ENCODE measurements at places on chromosomes 12 and 14.

GRCh38 chr14:68476212-68477109, 316.4 kb downstream of the ZFP36L1 start:
- DNase-seq = no peak

- DNase-seq = no peak
Observed at GRCh38 chr14:60649875-60650372, 647 bp upstream of the SIX1 start.

DNA sequence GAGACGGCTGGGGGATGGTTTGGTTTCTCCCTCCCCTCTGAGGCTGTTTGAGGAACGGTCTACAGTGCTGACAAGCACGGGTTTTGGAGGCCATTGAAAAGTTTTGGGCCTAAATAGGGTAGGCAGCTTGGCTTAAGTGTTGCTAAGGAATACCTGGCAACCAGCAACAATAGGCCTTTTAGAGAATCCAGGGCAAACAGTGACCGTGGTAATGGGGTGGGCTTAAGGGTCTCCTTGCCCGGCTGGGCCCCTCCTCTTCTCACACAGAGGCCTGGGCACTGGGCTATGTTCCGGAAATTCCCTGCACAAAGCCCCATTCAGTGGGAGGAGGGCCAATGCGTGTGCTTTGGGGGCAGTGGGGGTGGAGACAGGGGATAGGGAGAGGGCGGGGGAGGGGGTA, 55.4 kb downstream of the ASCL1 start:
- DNase-seq = no peak

GRCh38 chr14:29861996-29862395, 65.7 kb downstream of the PRKD1 start:
- no peak for DNase-seq

DNA sequence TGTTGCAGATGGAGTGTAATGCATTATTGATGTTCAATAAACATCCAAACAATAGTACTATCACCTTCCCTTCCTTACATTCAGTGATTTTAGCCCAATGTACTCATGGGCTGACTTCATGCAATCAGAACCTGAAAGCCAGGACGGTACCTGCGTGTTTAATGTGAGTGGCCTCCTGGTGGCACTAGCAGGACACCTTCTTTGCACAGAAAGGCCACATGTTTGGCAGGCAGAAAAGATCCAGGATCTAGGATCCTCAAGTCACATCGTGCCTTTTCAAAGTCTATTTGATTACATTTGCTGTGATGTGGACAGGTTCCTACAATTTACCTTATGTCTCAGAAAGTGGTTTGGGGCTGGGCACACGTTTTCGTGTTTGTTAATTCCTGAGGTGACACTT, 82.9 kb downstream of the NEDD1 start:
- DNase-seq = no peak

- DNase-seq = no peak
Observed at GRCh38 chr12:2344476-2344875, 291.7 kb downstream of the CACNA1C start.

GRCh38 chr12:106311139-106311538, 8.6 kb downstream of the TCP11L2 start:
- no peak for DNase-seq

GRCh38 chr12:108284163-108284562, 54.9 kb downstream of the CMKLR1 start:
- no peak for DNase-seq

DNA sequence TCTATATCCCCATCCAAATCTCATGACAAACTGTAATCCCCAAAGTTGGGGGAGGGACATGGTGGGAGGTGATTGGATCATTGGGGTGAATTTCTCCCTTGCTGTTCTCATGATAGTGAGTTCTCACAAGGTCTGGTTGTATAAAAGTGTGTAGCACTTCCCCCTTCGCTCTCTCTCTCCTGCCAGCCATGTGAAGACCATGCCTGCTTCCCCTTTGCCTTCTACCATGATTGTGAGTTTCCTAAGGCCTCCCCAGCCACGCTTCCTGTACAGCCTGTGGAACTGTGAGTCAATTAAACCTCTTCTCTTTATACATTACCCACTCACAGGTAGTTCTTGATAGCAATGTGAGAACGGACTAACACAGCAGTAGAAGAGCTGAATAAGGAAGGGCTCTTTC, 62.6 kb upstream of the VASH1 start:
- DNase-seq = no peak

DNA sequence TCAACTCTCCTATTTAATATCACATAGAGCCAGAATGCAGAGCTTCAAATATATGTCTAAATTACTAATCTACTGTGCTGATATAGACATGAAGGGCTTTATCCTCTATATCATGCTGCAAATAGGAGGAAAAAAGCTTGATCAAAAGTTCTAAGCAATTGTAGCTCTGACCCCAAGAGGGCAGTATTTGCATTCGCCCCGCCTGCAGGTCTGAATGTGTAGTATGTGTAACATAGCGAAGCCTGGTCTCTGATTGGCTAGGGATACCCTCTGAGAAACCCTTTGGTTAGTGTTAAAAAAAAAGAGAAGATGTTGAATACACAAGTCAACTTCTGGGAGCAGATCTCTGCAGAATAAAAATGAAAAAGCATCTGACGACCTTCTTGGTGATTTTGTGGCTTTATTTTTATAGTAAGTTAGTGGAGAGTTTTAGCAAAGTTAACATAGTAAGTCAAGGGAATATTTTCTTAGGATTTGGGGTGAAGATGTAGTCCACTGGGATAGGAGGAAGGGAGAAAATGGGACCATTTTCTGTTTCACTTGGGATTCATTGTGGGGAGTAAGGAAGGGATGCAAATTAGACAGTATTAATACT, 151.6 kb upstream of the OR4E1 start:
- no peak for DNase-seq

DNA sequence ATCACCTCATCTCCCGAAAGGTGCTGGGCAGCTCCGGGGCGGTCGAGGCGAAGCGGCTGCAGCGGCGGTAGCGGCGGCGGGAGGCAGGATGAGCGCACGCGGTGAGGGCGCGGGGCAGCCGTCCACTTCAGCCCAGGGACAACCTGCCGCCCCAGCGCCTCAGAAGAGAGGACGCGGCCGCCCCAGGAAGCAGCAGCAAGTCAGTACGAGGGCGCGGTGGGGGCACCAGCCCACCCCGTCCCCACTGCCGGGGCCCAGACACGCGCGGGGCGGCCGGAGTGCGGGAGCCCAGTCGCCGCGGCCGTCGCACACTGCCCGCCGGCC, 862 bp downstream of the HMGA2 start:
- DNase-seq = no peak

GRCh38 chr12:95637471-95638155, 86.3 kb upstream of the USP44 start:
- DNase-seq = no peak

DNA sequence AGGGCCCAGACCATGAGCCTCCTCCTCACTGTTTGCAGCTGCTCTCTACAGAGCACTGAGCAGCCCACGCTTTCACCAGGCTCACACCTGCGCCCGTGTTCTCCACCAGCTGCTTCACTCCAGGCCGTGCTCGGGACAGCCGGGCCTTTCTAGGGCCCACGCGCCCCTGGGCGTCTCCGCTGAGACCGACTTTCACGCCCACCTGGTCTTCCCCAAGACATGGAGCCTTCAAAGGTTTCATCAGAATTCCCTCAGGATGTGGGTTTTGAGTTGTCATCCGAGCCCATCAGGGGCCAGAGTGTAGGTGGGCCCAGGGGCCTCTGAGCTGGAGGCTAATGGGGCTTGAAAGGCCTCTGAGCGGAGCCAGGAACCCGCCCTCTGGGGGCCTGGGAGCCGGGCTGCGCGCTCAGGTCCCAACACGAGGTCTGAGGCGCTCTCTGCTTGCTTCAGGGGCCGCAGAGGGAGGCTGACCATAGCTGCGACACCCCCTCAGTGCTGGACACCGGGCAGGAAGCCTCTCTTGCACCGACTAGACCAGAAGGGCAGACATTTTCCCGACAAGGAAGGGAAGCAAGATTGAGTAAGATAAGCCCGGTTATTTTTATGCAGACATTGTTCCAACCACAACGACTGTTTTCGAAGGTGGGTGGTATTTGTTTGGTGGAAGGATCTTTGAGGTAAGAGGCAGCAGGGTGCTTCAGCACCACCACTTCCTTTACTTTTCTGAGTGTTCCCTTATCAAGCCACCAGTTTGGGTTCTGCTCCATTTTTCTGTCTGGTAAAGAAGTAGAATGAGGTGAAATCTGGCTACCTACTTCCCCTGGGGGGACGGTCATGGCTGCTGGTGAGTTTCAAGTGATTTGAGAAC, 125.0 kb upstream of the FUT8 start:
- no peak for DNase-seq

DNA sequence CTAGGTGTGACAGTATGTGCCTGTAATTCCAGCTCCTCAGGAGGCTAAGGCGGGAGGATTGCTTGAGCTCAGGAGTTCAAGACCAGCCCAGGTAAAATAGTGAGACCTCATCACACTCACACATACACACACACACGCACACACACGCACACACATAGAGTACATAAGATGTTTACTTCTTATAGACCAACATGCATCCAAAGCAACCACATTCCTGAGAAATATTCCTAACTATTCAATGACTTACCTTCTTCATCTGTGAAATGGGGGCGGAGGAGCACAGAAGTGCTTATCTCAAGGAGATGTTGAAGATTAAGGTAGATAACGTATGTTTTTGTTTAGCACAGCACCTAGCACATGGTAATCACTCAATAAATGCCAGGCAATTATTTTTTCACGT, 6.4 kb downstream of the NDUFA12 start:
- no peak for DNase-seq

GRCh38 chr14:102209224-102209966, 69.7 kb downstream of the WDR20 start:
- DNase-seq = peak; percentile 40

- no peak for DNase-seq
Observed at GRCh38 chr12:72010356-72010755, 71.7 kb downstream of the TPH2 start.

- DNase-seq = no peak
Observed at GRCh38 chr12:24697295-24697694, 251.6 kb downstream of the BCAT1 start.

DNA sequence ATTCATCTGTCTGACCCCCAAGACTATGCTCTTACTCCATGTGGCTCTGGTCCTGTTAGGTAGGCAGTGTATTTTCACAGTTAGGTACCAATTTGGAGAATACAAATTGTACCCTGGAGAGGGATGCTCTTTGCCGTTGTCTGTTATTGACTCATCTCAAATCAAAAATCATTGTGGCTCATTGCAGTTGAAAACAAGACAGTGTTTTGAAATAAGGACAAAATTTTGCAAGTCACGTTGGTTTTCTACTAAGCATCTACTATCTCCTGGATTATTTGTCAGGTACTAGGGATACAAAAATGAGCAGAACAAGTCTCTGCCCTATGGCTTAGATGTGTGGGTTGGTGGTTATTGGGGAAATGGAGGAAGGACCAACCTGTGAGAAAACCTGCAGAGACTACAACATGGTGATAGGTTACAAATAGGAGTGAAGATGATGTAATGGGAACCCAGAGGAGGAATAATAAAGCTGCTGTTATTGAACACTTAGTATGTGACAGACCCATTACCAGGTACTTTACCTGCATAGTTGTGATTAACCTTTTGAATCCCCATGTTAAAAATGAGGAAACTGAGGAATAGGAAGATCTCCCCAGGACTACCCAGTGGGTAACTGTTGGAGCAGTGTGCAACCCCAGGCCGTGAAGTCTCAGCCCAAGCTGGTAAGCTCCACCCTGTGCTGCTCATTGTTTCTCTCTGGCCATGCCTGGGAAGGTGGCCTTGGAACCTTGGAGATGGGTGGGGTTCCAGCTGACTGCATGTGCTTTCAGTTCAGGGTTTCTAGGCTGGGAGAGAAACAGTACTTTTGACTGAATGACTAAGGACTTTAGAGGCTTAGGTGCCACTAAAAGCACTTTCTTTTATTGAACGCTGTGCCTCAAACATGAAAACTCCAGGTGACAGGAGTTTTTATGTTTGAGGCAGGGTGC, 72.9 kb upstream of the SRSF5 start:
- DNase-seq = no peak

DNA sequence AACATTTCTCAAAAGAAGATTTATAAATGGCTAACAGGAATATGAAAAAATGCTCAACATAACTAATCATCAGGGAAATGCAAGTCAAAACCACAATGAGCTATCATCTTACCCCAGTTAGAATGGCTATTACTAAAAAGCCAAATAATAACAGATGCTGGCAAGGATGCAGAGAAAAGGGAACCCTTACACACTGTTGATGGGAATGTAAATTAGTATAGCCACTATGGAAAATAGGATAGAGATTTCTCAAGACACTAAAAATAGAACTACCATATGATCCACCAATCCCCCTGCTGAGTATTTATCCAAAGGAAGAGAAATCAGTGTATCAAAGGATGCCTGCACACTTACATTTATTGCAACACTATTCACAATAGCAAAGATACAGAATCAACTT, 58.3 kb downstream of the GUCY2C start:
- DNase-seq = no peak

DNA sequence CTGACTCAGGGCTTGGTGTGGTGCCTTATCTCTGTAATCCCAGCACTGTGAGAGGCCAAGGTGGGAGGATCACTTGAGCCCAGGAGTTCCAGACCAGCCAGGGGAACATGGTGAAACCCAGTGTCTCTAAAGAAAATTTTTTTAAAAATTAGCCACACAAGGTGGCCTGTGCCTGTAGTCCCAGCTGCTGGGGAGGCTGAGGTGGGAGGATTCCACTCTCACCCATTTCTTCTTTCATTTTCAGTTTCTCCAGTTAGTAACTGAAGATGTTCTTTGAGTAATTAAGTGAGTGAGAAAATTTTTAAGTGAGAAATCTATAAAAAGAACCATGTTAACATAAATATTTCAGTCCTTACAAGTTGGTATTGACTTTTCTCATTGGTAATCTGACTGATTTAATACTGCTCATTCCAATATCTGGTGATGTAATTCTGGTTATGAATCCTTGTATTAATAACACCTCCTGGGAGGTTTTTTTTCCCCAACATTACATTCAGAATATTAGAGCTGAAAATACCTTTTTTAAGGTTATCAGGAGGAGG, 6.1 kb downstream of the METTL3 start:
- DNase-seq = no peak
